ENCODE measurements at places on chromosomes 2 and 18. TPM values are rescaled to one million over a fixed set of nuclear protein-coding genes. Genes with fewer than 3 reads are reported as not detected.

- no peak for DNase-seq
These were observed 19.8 kb upstream of the LPIN2 start for GRCh38 chr18:3032721-3033120.

DNA sequence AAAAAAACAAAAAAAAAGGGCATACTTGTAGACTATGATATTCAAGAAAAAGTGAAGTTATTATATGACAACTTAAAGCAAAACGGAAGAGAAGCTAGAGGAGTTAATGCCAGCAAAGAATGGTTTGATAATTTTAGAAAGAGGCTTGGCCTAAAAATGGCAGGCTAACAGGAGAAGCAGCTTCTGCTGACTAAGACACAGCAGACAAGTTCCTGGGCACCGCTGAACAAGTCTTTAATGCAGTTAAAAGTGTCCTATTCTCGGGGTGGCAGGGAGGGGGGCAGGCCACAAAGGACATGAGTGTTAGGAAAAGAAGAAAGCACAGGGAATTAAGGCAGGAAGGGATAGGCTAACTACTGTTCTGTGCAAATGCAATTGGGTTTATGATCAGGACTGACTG, 50.3 kb upstream of the GAREM2 start:
- DNase-seq, result no peak

DNA sequence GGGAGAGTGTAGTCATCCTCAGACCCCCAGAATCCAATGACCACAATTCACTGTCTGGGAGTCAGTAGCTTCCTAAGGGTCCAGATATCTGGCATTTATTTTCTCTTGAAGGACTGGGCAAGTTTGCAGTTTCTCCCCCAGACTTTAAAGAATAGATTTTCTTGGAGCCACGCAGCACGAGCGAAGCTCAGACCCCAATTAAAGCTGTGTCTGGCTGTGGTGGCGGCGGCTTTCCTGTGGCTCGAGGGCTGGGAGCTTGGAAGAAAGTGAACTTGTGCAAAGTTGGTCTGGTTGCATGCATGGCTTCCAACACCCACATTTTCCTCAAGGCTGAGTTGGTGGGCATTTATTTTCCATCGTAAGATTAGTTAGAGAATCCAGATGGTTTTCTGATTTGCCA, 105.0 kb downstream of the ACKR3 start:
- DNase-seq, result no peak

GRCh38 chr2:182503886-182504285, 77.0 kb upstream of the PDE1A start:
- DNase-seq, result no peak

GRCh38 chr2:37005118-37005868, 39.0 kb upstream of the STRN start:
- no peak for DNase-seq

DNA sequence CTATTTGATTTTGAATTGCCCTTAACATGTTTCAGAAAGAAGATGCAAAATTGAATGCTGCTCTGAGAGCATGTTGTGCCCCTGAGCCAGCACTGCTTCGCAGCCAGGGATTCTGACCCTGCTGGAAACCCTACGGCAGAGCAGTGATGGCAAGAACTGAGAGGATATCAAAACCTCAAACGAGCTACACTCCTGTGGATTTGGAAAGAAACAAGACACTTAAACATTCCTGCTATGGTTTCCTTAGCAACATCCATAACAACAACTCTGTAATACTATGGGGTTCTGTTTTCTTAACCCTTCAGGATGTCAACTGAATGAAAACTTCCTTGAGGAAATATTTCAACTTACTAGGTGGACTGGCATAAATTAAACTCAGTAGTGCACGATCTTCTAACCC, 649.1 kb downstream of the NYAP2 start:
- no peak for DNase-seq

DNA sequence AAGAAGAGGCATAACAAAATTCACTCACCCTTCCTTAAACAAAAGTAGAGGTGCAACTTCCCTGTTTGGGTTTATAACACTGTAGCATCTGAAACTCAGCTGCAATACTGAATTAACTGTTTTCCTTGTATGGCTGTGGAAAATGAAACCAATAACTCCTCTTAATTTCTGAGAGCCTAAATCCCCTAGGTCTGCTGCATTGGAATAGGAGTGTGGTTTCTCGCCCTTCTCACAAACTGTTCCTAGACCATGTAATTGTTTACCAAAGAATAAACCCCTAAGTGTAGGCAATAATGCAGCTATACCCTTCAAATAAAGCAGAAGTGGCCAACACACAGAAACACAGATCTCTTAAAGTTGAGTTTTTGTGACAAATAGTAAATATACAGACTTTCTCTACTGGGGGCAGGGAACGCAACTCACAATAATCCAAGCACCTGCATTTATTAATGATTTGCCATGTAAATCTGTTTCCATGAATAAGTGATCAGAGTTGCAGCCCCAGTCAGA, 52.0 kb downstream of the RASGRP3 start:
- DNase-seq, result no peak

- DNase-seq, result no peak
These were observed 235.7 kb downstream of the CDCA7 start for GRCh38 chr2:173590276-173590861.

- DNase-seq, result no peak
These were observed 19.3 kb downstream of the CFAP65 start for GRCh38 chr2:219022041-219022440.

DNA sequence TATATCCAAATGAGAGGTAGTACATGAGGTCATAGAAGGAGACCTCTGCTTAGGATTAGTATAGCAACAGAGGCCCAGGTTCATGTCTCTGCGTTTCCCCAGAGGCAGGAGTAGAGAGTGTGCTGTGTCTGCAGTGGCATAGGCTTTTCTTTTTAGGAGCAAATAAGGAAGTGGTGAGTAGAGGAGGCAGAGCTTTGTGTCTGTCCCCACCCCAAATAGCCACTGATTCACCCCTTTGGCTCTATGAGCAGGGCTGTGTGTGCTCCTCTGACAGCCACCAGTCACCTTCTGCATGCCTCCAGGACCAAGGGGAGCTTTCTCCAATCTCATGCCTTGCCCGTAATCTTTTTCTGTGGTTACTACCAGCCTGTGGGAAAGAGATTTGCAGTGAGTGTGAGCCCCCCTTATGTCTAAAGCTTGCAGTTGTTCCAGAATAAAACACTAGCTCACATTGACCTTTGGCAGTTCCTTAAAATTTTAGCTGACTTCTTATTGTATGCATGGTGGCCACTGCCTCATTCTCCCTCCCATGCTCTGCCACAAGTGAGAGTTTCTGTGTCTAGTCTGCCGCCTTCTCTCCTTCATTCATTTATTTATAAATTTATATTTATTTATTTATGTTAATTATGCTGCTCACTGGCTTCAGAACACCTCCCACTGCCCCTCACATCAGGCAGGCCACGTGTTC, 23.5 kb upstream of the ELAC1 start:
- no peak for DNase-seq

- no peak for DNase-seq
These were observed 41.8 kb downstream of the TIMM21 start for GRCh38 chr18:74190086-74190485.

GRCh38 chr2:159094173-159094737, 125.8 kb downstream of the TANC1 start:
- no peak for DNase-seq

DNA sequence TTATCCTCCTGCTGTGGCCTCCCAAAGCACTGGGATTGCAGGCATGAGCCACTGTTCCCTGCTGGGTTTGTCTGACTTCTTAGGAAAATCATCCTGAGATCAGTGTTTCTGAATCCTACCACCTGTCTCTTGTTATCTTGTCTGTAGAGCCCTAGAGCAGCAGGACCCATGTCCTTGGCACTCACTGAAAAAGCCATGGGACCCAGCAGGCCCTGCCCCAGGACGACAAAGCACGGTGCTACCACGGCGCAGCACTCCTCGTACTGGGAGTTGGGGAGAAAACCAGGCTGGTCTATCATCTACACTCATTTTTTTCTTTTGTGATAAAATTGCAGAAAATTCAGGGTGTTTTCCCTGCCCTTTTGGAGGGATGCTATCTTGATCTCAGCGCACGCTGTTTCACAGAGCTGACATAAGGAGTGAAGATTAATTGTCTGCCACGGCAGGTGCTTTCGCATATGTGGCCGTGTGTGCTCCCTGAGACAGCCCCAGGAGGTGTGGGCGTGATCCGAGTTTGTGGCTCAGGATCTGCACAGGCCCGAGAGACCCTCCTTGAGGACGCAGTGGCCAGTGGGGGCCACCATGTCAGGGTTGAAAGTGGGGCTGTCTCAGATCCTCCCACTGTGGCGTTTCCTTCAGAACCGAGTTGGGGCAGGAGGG, 179.1 kb downstream of the LDLRAD4 start:
- peak; percentile 52 for DNase-seq

- no peak for DNase-seq
These were observed 37.4 kb downstream of the ZNF236 start for GRCh38 chr18:76859474-76860339.

GRCh38 chr2:111035830-111036441, 84.8 kb upstream of the BCL2L11 start:
- no peak for DNase-seq

DNA sequence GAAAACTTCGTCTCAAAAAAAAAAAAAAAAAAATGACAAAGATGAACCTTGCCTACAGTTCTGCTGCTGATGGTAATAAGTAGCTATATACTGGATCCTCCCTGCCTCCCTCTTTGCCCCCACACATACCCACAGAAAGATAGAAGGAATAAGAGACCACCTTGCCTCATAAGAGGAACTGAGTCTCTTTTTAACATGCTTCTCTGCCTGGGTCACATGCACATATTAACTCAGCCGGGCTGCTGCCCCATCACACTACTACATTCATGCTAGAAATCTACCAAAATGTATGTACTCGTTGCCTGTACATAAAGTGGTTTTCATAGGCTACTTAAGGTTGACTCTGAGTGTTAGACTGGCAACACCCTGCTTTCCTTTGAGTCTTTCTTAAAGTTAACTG, 78.9 kb upstream of the B3GNT2 start:
- DNase-seq, result no peak

DNA sequence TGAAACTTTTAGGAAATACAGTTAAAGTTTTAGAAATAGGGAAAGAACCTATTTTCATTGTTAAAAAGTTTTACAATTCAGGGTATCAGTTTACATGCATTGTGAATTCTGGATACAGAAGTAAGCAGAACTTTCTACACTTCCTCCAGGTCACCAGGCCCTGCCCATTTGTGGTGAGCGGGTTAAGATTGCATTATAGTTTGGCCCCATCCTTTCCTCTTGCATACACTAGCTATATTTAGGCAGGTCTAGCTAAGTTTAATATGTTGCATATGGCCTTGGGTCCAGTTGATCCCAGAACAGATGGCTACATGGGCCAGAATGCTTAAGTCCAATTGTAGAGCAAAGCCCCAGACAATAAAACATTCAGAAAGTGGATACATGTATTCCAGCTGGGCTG, 4.8 kb downstream of the VWA3B start:
- DNase-seq, result no peak

DNA sequence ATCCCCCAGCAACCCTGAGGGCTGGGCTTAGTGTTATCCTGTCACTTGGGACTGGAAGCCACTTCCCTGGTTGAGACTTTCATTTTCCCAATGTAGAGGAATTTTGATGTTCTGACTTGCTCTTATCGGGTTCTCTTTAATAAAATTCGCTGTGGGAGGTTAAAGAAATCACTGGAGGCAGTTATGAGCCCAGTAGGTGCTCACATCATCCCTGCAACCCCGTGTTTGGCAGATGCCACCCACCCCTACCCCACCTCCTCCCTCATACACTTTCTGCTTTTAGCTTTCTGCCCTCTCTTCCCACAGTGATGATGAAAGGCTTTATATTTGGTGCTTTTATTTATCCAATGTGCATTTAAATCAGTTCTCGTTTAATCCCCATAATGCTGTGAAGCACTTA, 106.6 kb downstream of the MAPK4 start:
- DNase-seq, result no peak

GRCh38 chr2:221461901-221462300, 110.2 kb downstream of the EPHA4 start:
- no peak for DNase-seq

GRCh38 chr2:68879296-68879695, 8.1 kb upstream of the BMP10 start:
- DNase-seq, result no peak

GRCh38 chr18:37280701-37281393, 284.8 kb downstream of the CELF4 start:
- no peak for DNase-seq

- DNase-seq, result no peak
These were observed 17.4 kb upstream of the CHAC2 start for GRCh38 chr2:53750041-53750768.

DNA sequence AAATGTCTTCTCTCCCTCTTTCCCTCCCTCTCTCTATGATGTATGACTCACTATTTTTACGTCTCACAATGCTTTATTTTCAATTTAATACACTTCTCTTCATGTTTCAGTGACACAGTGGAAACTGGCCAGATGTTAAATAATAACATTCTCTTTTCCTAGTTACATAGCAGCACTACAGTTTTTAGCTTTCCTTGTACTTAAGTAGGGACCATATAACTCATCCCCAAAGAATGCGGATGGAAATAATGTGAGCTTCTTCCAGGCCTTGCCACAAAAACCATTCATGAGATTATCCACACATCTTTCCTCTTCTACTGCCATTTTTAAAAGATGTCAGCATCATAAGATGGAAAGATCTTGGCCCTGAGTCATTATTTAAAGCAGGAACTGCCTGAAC, 789.4 kb downstream of the LRP1B start:
- no peak for DNase-seq

DNA sequence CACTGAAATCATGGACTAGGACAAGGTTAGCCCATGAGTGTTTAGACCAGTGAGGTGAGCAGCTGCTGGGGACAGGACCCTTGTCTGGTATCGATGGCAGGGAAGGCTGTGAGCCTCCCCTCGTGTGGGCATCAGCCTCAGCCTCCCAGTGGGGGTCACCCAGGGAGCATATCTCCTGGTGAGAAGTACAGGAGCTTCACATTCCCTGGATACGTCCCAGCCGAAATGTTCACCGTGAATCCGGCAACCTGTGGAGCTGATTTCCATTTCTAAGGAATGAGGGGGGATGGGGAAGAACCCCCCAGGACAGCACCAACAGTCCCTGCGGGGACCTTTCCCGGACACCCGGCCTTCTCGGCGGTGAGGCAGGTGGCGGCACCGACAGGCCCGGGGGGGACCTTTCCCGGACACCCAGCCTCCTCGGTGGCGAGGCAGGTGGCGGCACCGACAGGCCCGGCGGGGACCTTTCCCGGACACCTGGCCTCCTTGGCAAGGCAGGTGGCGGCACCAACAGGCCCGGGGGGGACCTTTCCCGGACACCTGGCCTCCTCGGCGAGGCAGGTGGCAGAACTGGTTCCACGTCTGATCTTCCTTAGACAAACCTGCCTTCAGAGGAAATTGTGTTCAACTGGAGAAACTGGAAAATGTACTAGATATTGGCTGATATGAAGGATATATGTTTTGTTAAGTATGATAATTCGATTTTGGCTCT, 21.2 kb downstream of the RTP5 start:
- no peak for DNase-seq

Gene CD226
- 6.4 TPM for total RNA-seq

Gene ERICH2
- total RNA-seq, result not detected

Gene ABCG8
- total RNA-seq, result not detected

Gene DSG1
- 122 TPM for total RNA-seq

Gene ERBB4
- 0.25 TPM for total RNA-seq

Gene ERLEC1
- 84.5 TPM for total RNA-seq
